ENCODE measurements at places on chromosomes 3 and 15.

DNA sequence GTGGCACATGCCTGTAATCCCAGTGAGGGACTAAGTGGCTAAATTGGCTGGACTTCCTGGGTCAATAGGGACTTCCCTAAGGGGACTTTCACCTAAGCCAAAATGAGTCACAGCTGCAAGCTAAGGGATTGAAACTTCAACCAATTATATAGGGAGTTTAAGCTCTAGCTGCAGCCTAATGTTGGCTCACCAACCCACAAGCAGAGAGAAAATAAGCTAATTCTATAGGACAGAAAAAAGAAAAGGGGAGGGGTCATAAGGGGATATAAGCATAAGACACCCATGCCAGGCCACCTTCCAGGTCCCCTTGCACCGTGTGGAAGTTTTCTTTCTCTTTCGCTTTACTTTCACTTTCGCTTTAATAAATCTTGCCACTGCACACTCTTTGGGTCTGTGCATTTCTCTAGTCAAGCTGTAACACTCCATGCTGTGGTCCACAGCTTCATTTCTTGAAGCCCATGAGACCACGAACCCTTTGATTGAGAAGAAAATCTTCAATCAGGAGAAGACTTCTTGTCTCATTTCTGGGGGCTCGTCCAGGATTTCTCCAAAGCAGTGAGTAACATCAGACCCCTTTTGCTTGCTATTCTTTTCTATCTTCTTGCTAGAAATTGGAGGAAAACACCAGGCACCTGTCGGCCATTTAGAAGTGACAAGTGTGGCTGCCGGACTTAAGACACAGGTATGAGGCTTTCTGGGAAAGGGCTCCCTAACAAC, 192.3 kb downstream of the IGSF11 start:
- no peak for DNase-seq

- DNase-seq = no peak
These were observed 15.8 kb upstream of the ALDH1A3 start for GRCh38 chr15:100863796-100864267.

DNA sequence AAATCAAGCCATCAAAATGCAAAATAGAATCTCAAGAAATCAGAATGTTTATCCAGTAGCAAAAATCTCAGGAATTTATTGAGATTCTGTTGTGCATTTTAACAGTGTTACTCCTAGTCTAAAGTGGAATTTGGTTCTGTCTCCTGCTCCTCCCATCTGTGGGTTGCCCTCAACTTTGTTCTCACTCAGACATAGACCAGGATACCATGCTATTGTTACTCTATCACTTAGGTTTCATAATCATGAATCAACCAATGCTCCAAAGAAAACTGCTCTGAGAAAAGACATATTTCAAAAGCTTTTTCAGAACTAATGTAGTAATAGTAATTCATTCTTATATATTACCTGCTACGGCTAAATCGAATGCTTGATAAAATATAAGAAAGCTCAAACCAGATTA, 274.7 kb downstream of the RBMS3 start:
- DNase-seq = no peak

DNA sequence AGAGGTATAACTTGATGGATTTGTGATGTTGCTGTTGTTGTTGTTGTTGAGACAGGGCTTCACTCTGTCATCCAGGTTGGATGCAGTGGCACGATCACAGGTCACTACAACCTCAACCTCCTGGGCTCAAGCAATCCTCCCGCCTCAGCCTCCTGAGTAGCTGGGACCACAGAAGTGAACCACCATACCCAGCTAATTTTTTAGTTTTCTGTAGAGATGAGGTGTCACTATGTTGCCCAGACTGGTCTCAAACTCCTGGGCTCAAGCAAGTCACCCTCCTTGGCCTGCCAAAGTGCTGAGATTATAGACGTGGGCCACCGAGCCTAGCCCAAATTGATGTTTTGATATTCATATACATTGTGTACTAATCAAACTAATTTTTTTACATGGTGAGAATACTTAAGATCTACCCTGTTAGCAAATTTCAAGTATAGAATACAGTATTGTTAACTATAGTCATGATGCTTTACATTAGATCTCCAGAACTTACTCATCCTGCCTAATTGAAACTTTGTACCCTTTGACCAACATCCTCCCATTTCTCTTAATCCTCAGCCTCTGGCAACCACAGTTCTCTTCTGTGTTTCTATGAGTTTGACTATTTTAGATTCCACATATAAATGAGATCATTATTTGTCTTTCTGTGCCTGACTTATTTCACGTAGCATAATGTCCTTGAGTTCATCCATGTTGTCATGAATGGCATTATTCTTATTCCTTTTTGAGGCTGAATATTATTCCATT, 23.2 kb downstream of the LMCD1 start:
- DNase-seq = no peak

- no peak for DNase-seq
These were observed 82.2 kb downstream of the ITPR1 start for GRCh38 chr3:4575381-4575780.

All from NCI-H748 treated with DMSO at 0.1 percent for 48 hours (cell line).